CD4-positive, alpha-beta T cell treated with Interleukin-4 for 4 hours (primary cell): ENCODE measurements at places on chromosomes 3 and 15.

DNA sequence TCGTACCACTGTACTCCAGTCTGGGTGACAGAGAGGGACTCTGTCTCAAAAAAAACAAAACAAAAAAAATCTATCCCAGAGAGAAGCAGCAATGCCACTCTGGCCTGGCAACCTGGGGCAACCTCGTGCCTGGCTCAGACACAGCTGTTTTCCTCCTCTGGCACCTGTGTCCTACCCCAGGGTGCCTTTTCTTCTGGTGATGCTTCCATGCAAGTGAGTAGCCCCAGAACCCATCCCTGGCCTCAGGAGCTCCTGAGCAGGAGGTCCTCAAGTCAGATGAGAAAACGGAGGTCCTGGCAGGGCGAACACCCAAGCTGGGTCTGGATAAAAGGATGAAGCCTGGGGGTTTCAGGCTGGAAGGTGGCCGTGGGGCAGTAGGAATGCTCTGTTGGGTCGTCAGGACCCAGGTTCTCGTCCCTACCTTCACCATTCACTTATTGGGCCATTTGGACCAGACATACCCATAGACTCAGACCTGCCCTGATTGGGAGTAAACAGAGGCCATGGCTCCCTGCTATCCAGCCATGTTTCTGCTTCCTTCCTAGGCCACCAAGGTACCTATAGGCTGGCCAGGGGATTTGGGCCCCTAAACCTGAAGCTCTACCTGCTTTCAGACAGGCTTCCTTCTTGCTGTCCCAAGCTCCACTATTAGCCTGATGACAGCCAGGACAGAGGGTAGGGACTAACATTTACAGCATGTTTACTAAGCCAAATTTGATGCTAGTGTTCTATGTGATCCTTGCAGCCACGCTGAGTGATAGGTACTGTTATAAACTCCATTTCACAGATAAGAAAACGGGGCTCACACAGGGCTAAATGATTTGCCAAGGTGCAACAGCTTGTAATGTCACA lies 102.2 kb downstream of the DAPK2 start:
- no peak for DNase-seq

DNA sequence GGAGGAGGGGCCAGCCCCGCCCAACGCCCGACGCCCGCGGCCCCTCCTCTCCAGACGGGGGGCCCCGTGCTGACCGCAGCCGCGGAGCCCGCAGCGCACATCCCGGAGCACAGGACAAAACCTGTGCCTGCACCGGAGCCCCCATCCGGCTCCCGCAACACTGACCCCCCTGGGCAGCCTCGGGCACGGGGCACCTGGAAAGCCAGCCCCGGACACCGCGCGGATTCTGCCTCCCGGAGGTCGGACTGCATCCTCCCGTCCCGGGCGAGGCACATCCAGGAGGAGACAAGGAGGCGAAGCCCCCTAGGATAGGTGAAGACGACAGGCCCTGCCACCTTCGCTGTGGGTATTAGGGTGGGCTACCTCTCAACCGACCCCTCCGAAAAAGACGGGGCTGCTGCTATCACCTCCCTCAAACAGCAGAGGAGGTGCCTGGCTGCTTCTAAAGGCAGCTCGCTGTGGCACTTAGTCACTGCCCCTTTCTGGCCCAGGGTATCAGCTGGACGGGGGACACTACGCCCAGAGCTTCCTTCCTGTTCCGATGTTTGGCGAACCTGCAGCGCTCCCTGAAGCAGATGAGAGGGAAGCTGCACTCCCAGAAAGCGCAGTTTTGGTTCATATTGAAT lies 10.6 kb downstream of the XXYLT1 start:
- DNase-seq: peak; percentile 41

- DNase-seq: no peak
Observed at GRCh38 chr15:27807335-27807734, 291.8 kb downstream of the OCA2 start.

DNA sequence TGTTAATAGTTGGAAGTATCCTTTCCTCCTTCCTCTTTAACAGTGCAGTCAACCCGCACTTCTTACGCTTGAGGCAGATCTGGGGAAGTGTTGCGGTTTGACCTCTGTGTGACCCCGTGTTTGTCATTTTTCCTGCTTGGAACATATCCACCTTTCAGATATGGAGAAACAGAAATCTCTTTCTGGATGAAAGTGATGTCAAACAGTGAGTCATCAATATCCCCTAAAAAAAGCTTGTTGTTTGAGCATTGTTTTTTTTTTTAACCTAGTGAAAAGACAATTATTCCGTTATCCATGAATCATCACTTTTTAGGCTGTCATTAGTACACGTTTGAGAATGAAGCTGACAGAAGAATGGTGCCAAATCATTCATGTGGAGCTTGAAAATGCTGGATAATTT lies 293.7 kb downstream of the ARPP21 start:
- no peak for DNase-seq

GRCh38 chr3:168951884-168952283 lies 711.6 kb downstream of the MECOM start:
- no peak for DNase-seq

- no peak for DNase-seq
Observed at GRCh38 chr3:106629215-106629832, 747.9 kb upstream of the CCDC54 start.
